ENCODE measurements at places on chromosomes 6 and 20.

DNA sequence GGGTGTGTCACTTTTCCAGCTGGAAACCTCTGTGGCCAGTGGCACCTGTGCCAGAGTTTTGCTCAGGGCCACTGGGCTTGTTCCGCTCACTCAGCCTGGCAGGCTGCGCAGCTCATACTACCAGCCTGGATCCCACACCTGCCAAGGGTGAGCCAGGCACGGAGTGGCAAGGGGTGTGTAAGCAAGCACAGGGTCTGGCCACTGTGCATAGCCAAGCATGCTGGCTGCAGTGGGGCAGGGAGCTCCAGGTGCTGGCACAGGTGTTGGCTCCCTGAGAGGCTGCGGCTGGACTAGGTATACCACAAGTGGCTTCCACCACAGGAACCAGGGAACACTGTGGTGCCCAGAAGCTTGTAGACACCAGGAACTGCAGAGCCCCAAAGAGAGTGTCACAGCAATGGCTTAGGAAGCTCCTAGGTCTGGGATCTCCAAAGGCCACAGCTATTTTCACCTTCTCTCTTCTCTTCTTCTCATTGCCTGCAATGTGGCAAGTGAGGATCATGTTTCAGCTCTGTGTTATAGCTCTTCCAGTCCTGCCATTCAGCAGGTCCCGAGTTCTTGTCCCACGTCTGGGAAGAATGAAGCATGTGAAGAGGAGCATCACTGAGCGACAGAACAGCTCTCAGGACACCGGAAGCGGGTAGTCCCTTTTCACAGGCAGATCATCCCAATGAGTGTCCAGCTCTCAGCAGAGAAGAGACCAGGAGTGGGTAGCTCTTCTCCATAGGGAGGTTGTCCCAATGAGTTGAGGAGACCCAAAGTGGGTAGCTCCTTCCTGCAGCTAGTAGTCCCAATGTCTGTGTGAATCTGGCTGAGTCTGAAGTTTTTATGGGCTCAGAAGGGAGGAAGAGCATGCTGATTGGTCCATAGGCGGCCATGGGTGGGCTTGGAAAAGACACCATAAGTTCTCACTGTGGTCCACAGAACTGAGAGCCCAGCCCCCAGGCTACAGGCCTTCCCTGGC, 41.3 kb downstream of the WASF1 start:
- no peak for DNase-seq

- no peak for DNase-seq
These were observed 73.8 kb downstream of the EYA4 start for GRCh38 chr6:133314947-133315346.

DNA sequence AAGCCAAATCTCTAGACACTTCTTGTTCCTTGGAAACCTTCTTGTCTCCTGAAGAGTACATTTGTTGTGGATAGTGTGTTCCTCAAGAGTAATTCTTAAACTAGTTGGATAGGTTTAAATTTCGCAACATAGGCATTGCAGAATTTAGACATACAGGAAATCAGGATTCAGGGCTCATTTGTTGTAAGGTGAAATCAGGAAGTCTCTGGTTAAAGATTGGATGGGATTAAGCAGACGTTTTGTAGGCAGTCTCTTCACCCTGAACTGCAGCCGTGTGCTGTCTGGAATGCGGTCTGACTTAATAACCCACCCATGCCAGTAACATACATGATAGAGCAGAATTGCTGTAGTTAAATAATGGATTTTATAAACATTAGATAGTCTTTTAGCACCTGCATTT, 21.7 kb downstream of the HIVEP1 start:
- DNase-seq = no peak

DNA sequence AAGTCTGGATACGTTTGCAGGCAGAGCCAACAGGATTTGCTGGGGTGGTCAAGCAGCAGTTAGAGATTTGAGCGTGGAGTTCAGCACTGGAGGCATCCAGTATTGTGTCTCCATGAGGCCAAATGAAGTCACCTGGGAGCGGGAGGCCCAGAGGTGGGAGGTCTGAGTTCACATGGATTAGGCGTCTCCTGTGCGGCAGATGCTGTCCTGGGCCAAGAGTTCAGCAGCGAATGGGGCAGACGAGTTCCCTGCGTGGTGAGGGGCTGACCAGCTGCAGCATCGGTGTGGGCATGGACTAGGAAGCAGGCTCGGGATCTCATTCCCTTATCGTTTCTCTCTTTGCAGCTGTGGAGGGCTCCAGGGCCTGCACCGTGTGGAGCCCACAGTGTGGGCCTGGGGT, 66.2 kb downstream of the BCAS4 start:
- no peak for DNase-seq

- DNase-seq = peak; percentile 9
These were observed 173.4 kb downstream of the PLCB1 start for GRCh38 chr20:8305449-8305978.

DNA sequence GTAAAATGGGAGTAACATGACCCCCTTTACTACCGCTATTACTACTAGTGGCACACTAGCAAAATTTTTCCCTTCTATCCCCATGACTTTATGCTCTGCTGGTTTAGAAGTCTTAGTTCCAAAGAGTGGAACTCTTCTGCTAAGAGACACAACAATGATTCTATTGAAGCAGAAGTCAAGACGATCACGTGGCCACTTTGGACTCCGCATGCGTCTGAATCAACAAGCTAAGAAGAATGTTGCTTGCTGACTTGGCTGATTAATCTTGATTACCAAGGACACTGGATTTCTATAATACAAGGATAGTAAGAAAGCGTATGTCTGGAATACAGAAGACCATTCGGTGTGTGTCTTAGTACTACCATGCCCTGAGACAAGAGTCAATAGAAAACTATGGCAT, 244.7 kb upstream of the BTBD3 start:
- no peak for DNase-seq
